ENCODE measurements at places on chromosomes 1 and 21.

GRCh38 chr1:204448344-204448964 lies 36.8 kb upstream of the PPP1R15B start:
- no peak for DNase-seq

DNA sequence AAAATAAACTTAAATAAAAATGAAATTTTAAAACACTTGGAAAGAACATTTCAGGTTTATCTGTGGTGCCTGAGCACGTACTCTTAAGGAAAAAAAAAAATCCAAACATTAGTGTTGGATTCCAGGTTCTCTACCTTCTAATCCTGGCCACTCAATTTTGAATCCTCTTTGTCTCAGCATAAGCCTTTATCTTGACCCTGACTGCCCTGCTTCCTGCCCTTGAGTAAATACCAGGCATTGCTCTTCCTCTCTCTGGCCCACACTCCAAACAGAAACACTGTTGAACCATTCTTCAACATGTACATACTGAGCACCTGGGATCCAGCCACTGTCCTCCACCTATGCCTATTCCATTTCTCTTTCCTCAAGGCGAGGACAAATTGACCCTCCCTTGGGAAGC lies 11.4 kb upstream of the VANGL1 start:
- no peak for DNase-seq

DNA sequence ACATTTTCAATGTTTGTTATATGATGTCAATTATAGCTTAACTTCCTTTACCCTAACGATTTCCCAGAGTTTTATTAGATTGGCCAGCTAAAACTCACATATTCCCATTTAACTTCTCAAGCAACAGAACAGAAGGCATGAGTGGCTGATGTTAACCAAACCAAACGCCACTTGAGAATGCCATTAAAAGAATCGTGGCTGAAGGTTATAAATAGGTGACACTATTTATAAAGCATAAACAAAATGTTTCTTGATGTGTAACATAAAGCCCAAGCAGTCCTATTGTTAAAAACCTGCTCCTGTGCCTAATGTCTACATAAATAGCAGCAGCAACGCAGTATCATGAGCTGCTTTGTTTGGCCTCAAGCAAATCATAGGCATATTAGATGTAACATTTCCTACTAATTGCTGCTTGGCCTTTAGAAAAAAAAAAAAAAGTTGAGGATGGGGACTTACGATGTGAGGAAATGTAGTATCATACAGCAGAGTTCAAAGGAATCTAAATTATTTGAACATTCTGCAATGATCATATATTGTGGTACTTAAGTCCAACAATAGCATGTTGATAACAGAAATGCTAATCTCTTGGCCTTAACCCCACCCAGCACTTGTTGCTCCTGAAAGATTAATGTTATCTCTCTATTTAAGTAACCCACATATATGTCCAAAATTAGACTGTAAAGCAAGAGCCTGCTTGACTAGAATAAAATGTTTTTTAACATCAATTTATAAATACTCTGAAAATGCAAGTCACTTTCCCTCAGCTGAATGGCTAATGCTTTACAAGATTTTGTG lies 106.0 kb downstream of the ESRRG start:
- no peak for DNase-seq

GRCh38 chr1:61277121-61277690 lies 194.8 kb downstream of the NFIA start:
- DNase-seq: no peak

DNA sequence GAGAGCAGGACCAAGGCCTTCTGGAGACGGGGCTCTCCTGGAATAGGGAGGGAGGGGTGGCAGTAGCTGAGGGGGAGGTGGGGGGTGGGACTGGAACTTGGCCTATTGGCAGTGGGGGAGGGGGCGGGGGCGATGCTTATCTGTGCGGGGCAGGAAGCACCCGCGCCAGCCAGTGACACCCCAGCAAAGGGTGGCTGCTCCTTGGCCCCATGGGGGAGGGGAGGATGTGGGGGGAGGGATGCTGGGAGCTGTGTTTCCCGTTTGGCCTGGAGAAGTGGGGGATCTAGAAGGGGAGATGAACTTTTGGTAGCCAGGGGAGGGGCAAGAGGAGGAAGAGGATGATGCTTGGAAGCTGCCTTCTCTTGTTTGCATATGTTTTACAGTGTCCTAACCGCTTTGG lies 11.0 kb downstream of the ZBTB7B start:
- DNase-seq: no peak

- DNase-seq: no peak
Measured at GRCh38 chr1:40107290-40107959, 10.4 kb upstream of the PPT1 start.

DNA sequence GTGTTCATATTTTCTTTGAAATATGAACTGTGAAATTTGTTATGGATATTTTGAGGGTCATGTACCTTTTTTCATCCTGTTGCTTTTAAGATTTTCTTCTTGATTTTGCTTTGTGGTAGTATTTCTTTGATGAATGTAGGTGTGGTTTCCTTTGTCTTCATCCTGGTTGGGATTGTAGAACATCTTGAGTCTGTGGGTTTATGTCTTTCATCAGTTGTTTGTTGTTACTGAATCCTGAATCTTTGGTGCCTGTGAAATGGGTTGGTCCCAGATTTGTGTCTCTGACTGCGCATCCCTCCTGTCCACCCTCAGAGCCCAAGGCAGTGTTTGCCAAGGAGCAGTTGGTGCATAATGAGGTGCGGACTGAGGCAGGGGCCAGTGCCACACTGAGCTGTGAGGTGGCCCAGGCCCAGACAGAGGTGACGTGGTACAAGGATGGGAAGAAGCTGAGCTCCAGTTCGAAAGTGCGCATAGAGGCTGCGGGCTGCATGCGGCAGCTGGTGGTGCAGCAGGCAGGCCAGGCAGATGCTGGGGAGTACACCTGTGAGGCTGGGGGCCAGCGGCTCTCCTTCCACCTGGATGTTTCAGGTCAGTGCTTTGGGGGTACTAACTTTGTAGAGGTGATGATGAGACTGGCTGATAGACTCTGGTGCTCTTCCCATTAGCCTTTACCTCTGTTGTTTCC lies 38.5 kb downstream of the OBSCN start:
- no peak for DNase-seq
